ENCODE measurements at places on chromosomes 11 and 22.

DNA sequence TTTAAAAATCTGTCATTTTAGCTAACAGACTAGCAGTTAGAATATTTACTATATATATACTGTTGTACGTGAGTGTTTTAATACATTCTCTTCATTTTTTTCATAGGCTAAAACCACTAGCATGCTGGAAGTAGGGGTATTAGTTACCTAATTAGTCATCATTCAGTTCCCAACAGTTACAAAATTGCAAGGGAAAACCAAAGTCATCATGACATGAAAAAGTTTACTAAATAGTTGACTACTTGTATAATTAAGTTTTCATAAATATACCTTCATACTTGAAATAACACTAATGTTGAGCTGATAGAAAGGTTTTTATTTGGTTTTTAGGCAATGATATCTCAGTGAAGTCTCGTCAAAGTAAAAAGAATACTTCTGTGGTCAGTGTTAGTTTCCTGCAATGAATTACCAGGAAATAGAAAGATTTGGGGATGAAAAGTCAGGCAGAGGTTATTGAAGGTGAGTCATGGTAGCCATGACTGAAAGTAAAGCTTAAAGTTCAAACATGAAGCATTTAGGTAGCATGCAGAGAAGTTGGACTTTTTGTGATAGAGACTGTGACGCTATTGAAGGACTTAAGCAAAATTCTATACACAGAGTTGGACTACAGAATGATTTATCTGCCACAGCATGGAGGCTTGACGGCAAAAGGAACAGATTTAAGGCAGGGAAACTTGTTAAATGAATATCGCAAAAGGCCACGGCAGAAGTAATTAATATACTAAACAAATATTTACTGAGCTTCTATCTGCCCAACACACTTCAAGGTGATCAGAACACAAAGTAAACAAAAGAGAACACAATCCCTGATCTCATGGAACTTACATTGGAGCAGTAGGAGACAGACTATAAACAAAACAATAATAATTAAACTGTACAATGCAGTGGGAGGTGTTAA, 828.1 kb upstream of the FAT3 start:
- DNase-seq, result no peak

GRCh38 chr11:8081591-8082250, 710 bp downstream of the TUB start:
- DNase-seq, result no peak

DNA sequence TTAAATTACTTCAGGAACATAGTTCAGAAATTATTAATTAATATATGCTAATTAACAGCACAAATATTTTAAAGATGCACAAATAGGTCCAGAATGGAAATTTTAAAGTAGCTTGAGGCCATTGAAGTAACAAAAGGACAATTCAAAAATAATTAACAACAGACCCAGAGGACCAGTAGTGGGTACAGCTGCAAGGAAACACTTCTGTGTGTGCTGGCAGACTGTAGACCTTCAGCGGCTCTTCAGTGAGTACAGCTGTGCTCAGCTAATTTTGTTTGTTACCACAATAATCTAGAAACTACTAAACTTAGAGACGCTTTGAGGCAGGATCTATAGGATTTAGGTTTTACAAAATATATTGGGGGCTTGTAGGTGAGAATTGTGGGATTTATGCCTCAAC, 103.8 kb downstream of the GRIA4 start:
- DNase-seq, result no peak

GRCh38 chr11:7306900-7307299, 55.2 kb downstream of the SYT9 start:
- no peak for DNase-seq

DNA sequence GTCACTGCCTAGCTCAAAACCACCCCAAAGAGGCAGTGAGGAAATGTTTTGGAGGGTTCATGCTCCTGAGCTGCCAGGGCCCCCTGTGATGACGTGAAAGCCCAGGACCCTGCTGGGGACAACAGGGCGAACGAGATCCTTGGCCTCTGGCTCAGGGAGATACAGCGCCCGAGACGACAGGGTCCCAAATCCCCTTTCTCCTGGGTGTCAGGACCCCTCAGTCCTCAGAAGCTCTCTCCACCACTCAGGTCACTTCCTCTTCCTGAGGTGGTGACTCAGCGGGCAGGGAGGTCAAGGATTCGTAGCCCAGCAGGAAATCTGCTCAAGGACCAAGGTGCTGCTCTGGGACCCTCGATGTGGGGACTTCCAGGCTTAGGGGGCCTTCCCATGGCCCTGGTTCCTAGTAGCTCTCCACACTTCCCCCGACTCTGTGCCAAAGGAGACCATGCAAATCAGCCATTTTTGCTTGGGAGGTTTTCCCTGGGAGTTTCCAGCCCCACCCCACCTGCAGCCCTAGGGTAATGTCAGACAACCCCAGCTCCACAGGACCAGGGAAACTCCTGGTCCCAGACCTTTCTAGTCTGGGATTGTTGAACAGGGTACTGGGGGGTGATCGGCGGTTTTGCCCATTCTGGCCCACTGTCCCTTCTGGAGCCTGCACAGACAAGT, 12.8 kb downstream of the BCL9L start:
- DNase-seq, result no peak

- no peak for DNase-seq
These were observed 149.3 kb downstream of the CACNA1I start for GRCh38 chr22:39719559-39720450.

- no peak for DNase-seq
These were observed 91.0 kb upstream of the CARD18 start for GRCh38 chr11:105230586-105230985.

GRCh38 chr11:126340960-126341606, 14.4 kb upstream of the ST3GAL4 start:
- DNase-seq, result no peak

DNA sequence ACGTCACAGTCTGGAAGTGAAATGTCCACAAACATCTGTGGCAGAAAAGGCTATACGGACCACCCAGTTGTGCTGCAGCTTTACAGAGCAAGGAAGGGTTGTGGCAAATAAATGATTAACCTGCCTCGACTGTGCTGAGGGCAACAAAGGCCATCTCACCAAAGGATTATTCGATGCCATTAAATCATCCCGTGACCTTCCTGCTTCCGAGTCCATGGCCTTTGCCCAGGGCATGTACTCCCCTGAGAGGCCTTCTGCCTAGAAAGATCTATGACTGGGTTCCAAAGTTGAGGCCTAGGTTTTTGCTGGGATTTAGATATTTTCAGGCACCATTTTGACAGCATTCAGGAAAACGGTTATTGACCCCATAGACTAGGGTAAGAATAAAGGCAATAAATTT, 9.2 kb downstream of the CDPF1 start:
- no peak for DNase-seq

GRCh38 chr11:79156031-79156430, 284.8 kb downstream of the TENM4 start:
- no peak for DNase-seq

DNA sequence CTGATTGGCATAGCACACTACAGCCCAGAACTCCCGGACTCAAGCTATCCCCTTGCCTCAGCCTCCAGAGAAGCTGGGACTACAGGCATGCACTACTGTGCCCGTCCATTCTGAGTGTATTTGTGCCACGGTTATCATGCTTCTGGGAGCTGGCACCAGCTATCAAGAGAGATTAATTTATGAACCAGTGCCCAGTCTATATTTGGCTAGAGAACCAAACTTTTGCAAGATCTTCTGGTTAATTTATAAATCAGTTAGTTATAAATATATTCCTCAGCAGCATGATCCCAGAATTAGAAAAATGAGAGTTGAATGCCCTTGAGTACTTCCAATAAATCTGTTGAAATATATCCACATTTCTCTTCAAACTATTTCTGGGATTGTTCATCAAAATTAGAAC, 67.5 kb upstream of the OR5AN1 start:
- DNase-seq, result no peak

DNA sequence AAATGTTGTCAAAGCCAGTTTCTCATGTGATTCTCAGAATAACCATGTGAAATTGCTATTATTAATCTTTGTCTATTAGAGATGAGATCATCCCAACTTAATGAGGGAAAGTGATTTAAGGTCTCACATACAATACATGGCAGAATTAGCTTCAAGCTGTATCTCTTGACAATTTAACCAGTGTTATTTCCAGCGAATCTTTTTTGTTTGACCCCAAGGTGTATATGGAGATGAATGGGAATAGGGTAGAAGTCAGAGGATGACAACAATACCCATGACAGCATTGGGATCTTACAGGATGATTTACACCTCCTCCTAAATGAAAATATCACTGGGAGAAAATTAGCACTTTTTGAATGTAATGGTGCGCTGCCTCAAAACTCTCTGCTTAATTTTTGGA, 290.8 kb upstream of the LUZP2 start:
- no peak for DNase-seq

Measured in WERI-Rb-1 (cell line).